ENCODE measurements at places on chromosomes 13 and 19. TPM values are rescaled to one million over a fixed set of nuclear protein-coding genes. Genes with fewer than 3 reads are reported as not detected.

CRTC1 gene
- total RNA-seq = 10.3 TPM

ZSCAN4 gene
- not detected for total RNA-seq

TNFSF13B gene
- 1.2 TPM for total RNA-seq

FGF22 gene
- not detected for total RNA-seq

RFX2 gene
- total RNA-seq = 16.1 TPM

C19orf73 gene
- not detected for total RNA-seq

SBK2 gene
- total RNA-seq = not detected

SERTM1 gene
- not detected for total RNA-seq

Measured in endothelial cell of umbilical vein (primary cell).